ENCODE measurements at places on chromosomes 6 and 20. TPM values are rescaled to one million over a fixed set of nuclear protein-coding genes. Genes with fewer than 3 reads are reported as not detected.

The MUC21 gene
- not detected for total RNA-seq

GRCh38 chr20:63507083-63507743, 8.3 kb upstream of the EEF1A2 start:
- H3K27ac ChIP-seq = no peak overlapping the region
- peaks cover 10% of the 10 kb centered on the region for H3K27me3 ChIP-seq
- peaks cover 14% of the 10 kb centered on the region for H3K4me1 ChIP-seq
- no peak overlapping the region for H3K4me3 ChIP-seq

- no peaks in the 10 kb centered on the region for H3K4me1 ChIP-seq
- H3K4me3 ChIP-seq = no peak overlapping the region
- no peak overlapping the region for H3K27ac ChIP-seq
- H3K36me3 ChIP-seq = no peaks in the 10 kb centered on the region
- peak; percentile 45 for DNase-seq
Measured at GRCh38 chr6:97440590-97441176, 157.7 kb upstream of the MMS22L start.

DNA sequence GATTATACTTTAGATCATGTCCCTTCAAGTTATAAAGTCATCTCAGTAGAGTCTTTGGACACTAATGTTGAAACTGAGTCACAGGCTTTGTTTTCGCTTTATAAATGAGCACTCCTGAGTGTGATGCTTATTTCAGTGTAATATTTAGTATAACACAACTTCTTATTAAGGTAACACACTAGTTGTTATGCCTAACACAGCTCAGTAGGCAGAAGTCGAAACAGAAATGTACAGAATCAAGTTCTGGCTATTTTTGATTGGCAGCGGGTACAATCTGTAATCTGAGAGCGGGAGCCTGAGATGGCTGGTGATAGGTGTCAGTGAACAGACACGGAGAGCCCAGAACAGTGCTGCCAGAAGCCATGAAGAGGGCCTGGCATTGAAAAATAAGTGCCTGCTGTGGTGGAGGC, 11.4 kb downstream of the HECA start:
- no peaks in the 10 kb centered on the region for H3K27me3 ChIP-seq
- H3K4me3 ChIP-seq = no peak overlapping the region
- peaks cover 15% of the 10 kb centered on the region for H3K4me1 ChIP-seq
- DNase-seq = no peak

DNA sequence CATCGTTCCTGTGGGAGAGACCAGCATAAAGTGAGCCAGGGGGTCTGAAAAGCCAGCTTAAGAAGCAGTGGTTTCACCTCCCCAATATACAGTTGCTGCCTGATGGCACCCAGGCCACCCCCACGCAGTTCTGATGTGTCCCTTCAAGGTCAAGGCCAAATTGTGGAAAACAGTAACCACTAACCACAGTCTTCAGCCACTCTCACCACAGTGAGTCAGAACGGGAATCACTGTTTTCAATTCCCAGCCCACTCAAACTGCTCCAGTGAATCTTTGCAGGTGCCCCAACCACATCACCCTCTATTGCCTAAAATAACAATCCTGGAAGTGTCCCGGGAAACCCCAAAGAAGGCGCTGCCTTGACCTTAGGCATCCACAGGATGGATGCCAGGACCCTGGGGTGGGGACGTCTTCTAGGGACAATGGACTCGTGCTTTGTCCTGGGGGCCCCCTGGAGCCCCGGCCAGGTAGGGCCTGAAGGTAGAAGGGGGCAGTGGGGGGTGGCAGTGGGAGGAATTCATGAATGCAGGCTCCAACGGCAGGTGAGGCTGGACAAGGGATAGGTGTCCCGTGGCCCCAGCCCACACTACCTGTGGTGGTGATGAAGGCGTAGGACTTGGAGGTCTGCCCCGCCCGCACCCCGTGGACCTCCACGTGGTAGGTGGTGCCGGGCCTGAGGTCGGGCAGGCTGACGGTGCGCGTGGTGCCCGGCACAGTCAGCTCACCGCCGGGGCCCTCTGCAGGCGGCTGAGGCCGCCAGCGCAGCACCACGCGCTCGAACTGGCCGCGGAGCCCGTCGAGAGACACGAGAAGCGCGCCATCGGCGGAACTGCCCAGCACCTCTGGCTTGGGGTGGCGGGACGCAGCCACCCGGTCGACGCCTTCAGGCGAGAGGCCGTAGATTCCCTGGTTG, 22.2 kb downstream of the TNXB start:
- peak overlapping the region; percentile 3 for H3K27ac ChIP-seq
- peaks cover 53% of the 10 kb centered on the region for H3K36me3 ChIP-seq
- peaks cover 28% of the 10 kb centered on the region for H3K4me1 ChIP-seq
- no peak for DNase-seq

GRCh38 chr6:128676456-128676855, 156.1 kb upstream of the PTPRK start:
- H3K36me3 ChIP-seq = no peaks in the 10 kb centered on the region
- H3K27ac ChIP-seq = no peak overlapping the region
- no peaks in the 10 kb centered on the region for H3K27me3 ChIP-seq
- H3K4me1 ChIP-seq = no peaks in the 10 kb centered on the region
- no peak for DNase-seq

GRCh38 chr20:2742934-2743559, 50.5 kb downstream of the EBF4 start:
- H3K27ac ChIP-seq = no peak overlapping the region
- H3K4me3 ChIP-seq = no peak overlapping the region
- peak; percentile 53 for DNase-seq
- H3K36me3 ChIP-seq = no peaks in the 10 kb centered on the region
- H3K4me1 ChIP-seq = no peaks in the 10 kb centered on the region
- H3K27me3 ChIP-seq = peaks cover 37% of the 10 kb centered on the region

DNA sequence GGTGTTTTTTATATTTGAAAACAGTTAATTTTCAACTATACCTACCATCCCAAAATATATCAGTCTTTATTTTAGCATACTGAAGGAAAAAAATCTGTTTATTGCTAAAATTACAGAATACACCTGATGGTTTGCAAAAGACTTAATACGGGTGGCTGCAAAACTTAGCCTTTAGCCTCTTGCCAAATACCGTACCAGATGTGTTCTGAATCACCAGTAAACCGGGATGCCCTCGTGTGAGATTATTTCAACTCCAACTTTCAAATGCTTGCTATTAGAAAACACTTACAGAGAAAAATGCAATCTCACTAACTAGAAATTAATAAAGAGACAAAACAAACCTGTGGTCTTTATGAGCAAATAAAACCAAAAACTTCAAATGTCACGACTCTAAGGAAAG, 36.0 kb downstream of the REV3L start:
- no peak for DNase-seq
- no peaks in the 10 kb centered on the region for H3K27me3 ChIP-seq
